ENCODE measurements at places on chromosomes 2 and 18.

GRCh38 chr2:216661639-216662375 lies 28.6 kb downstream of the IGFBP2 start:
- no peak for DNase-seq

DNA sequence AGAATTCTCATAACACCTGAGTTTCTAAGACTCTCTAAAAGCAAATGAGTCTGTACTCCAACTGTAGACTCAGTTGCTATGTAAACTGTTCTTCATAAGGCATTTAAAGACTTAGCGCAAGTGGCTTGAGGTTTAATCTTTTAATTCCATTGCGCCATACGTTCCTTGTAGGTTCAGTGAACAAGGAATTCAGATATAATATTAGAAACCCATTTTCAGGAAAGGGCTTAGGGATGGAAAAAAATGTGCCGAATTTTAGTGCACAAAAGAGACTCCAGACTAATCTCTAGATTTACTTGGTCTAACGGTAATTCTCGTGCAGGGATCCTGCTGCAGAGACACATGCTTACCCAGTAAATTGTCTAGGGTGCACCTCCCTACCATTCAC lies 268.9 kb upstream of the TANK start:
- DNase-seq, result no peak

DNA sequence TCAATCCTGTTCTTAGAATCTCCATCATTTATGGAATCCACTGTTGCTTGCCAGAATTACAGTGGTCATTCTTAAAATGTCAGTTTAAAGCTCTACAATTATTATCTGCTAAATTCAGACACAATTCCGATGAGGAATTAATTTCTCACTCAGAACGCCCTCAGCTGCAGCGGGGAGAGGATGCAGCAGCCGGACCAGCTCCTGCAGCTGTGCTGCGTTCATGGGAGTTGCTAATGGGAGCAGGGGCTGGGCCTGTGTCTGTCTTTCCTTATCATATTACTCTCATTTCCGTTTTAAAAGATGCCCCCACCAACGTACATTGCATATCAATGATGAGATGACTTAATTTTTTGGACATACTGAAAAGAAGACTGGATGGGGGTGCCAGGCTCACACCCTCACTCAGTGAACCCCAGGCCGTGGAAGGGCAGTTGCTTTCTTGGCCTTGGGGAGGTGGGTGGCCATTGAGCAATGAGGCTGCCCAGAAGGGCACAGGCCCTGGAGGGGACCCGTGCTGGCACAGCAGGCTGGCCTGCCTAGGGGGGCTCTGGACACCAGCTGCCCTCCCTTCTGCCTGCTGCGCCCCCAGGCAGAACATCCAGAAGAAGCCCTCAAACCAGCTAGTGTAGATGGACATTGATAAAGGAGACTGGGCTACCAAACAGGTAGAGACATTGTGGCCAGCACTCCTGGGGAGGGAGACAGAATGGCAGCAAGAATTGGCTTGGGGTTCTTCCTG lies 503.6 kb upstream of the MYT1L start:
- DNase-seq, result no peak

GRCh38 chr18:13376841-13377351 lies 158.3 kb downstream of the LDLRAD4 start:
- no peak for DNase-seq

DNA sequence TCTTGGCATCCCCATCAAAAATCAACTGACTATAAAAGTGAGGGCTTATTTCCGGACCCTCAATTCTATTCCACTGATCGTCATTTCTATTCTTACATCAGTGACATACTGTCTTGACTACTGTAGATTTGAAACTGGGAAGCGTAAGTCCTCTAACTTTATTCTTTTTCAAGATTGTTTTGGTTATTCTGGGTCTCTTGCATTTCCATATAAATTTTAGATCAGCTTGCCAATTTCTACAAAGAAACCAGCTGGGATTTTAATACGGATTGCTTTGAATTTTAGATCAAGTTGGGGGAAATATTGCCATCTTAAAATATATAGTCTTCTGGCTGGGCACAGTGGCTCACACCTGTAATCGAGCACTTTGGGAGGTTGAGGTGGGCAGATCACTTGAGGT lies 17.9 kb upstream of the INPP4A start:
- no peak for DNase-seq

GRCh38 chr18:3107740-3108151 lies 94.8 kb upstream of the LPIN2 start:
- DNase-seq, result no peak

- DNase-seq, result no peak
These were observed 90.9 kb downstream of the RNF144A start for GRCh38 chr2:7007846-7008741.

DNA sequence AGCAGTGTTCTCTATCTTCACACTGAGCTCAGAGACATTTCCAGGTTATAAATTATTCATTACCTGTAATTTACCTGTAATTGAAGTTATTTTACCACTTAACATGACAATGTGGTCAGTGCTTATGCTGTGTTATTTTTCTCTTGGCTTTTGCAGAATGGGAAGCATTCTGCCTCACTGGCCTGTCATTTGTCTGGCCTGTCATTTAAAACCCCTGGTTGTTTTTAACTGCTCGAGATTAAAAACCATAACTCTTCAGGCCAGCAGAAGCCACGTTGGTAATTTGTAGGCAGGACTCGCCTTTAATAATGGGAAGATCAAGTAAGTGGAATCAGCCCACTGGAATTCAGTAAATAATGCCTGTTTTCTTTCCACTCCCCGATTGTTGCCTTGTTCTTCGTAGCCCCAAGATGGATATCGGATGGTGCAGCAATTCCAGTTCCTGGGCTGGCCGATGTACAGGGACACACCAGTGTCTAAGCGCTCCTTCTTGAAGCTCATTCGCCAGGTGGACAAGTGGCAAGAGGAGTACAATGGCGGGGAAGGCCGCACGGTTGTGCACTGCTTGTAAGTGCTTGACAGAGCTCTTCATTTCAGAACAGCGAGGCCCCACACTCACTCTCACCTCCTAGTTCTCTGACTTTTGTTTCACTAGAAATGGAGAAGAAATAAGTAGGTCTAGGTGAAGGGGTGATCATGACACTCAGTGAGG lies 222.4 kb upstream of the RAB12 start:
- no peak for DNase-seq

- DNase-seq, result peak; percentile 59
These were observed 65.4 kb upstream of the DNAJC10 start for GRCh38 chr2:182650704-182651103.

- DNase-seq, result peak; percentile 13
These were observed 99.5 kb upstream of the NPAS2 start for GRCh38 chr2:100720445-100720844.

DNA sequence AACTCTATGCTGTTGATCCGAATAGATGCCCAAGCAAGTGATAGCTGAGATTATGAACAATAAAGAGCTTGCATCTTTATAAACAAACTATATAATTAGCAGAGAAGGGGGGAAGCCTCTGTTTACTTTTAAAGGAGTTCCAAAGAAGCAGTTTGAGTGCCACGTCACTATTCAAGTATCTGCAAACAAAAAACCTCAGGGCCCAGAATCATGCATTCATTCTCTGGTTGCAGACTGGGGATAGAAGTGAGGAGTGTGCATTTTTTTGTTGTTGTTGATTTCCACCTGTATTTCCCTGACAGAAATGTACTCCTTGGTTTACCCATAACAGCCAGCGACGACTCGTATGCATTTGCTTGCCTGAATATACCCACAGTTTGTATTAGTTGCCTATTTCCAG lies 264.3 kb downstream of the PTGR3 start:
- peak; percentile 23 for DNase-seq

GRCh38 chr2:28062867-28063266 lies 172.3 kb downstream of the BABAM2 start:
- DNase-seq, result no peak

DNA sequence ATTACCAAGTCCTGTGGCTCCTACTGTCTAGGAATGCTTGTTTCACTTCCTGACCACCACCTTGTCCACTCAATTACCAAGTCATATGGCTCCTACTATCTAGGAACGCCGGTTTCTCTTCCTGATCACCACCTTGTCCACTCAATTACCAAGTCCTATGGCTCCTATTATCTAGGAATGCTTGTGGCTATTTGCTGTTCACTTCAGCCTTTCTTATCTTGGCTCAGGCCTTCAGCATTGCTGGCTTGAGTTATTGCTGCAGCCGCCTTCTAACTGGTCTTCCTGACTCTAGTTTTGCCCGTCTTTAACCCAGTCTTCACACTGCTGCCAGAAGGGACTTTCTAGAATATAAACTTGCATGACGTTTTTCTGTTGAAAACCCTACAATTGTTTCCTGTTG lies 82.5 kb upstream of the GAREM1 start:
- DNase-seq, result no peak

- DNase-seq, result no peak
These were observed at the start of gene INHA for GRCh38 chr2:219572237-219573001. Gene INHA (plus strand): TSS chr2:219572310. CDS start chr2:219572375, 65 bp downstream.

DNA sequence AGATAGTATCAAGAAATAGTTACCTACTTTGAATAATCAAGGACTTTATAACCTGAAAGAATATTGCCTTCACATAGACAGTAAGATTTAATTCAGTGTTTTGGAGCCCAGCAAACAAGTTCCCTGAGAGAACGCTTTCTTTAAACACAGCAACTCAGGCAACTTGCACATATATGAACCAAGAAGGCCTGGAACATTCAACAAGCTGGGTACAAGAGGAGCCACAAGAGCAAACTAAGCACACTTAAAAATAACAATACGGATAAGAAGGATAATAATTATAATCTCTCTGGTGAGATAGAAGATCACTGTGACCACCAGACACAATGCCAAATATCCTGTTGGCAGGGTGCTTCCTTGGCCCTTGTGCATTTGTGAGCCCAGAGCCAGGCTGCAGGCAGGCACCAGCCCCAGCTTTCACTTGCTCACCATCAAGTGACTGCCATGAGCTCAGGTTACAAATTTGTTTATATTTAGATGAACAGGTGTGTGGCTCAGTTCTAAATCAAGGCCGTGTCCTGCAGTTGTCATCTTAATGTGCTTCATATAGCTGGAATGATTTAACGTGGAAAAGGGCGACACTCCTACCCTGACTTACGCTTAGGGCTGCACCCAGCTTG lies 446.6 kb downstream of the IRS1 start:
- no peak for DNase-seq

DNA sequence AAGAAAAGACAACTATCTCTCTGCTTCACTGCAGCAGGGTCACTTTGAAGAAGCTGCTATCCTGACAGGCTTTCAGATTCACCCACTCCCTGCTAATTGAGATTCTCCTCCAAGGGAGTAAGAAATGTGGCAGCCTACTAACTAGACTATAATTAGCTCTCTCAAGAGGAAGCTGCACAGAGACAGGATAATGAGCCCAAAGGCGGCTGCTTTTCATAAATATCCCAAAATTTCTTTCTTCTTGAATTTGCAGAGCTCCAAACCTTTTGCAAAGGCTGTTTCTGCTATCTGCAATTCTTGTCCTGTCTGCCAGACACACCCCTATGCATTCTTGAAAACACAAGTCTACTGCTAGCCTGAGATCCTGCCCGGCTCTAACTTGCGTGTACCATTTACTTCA lies 54.0 kb upstream of the RNU4ATAC start:
- DNase-seq, result no peak

- no peak for DNase-seq
These were observed 10.0 kb downstream of the ADNP2 start for GRCh38 chr18:80119111-80119510.

- no peak for DNase-seq
These were observed 116.3 kb downstream of the GALNT1 start for GRCh38 chr18:35697869-35698268.

DNA sequence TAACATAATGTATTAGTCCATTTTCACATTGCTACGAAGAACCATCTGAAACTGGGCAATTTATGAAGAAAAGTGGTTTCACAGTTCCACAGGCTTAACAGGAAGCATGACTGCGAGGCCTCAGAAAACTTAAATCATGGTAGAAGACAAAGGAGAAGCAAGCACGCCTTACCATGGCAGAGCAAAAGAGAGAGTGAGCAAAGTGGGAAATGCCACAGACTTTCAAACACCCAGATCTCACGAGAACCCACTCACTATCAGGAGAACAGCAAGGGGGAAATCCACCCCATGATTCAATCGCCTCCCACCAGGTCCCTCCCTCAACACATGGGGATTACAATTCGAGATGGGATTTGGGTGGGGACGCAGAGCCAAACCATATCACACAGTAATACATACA lies 22.5 kb downstream of the PIGN start:
- DNase-seq, result no peak

DNA sequence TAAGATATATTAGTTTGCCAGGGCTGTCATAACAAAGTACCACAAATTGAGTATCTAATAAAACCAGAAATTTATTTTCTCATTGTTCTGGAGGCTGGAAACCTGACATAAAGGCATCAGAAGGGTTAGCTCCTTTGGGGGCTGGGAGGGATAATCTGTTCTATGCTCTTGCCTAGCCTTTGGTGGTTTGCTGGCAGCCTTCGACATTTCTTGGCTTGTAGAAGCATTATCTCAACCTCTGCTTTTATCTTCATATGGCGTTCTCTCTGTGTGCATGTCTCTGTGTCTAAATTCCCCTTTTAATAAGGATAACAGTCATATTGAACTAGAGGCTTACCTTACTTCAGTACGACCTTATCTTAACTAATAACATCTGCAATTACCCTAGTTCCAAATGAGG lies 22.8 kb upstream of the NT5C1B start:
- no peak for DNase-seq

GRCh38 chr2:86636842-86637241 lies 13.2 kb upstream of the RNF103 start:
- DNase-seq, result no peak

DNA sequence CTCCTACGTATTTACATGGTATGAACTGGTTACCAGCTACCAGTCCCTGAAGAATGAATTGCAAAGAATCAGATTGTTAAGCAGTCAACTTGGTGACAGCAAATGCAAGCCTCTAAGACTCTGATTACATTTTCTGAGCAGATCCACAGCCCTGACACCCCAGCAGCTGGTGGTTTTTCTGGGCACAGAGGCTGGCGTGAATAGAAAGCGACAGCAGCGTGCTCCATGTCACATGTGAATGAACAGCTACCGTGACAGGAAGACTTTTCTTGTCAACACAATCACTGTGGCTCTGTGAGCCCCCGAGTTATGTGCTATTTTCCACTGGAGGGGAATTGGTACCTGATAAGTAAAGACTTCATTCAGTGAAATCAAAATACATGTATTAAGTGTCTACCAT lies 93.2 kb upstream of the CBLN2 start:
- DNase-seq, result no peak

DNA sequence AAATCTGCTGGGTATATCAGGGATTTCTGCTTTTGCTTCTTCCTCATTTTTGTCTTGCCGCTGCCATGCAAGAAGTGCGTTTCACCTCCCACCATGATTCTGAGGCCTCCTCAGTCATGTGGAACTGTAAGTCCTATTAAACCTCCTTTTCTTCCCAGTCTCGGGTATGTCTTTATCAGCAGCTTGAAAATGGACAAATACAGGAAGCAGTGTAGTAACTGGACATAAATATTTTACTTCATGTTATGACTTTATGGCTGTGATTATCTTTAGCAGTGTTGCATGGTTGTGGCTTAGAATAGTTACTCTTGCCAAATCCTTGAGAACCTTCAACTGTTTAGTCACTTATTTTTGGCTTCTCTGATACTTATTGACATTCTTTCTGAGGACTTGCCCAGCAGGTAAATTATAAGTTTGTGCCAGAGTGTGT lies 66.2 kb upstream of the DLX2 start:
- DNase-seq, result no peak

All from EL (cell line).